Colonic mucosa (tissue), 4 donors: ENCODE measurements at places on chromosomes 3 and 15. TPM values are rescaled to one million over a fixed set of nuclear protein-coding genes. Genes with fewer than 3 reads are reported as not detected.

The FOXL2 gene
- 0.07 TPM for total RNA-seq

The LRTM1 gene
- total RNA-seq: not detected

The CNTN3 gene
- 5.3 TPM for total RNA-seq

The CYP19A1 gene
- total RNA-seq: not detected

The C3orf62 gene
- 3.1 TPM for total RNA-seq

DNA sequence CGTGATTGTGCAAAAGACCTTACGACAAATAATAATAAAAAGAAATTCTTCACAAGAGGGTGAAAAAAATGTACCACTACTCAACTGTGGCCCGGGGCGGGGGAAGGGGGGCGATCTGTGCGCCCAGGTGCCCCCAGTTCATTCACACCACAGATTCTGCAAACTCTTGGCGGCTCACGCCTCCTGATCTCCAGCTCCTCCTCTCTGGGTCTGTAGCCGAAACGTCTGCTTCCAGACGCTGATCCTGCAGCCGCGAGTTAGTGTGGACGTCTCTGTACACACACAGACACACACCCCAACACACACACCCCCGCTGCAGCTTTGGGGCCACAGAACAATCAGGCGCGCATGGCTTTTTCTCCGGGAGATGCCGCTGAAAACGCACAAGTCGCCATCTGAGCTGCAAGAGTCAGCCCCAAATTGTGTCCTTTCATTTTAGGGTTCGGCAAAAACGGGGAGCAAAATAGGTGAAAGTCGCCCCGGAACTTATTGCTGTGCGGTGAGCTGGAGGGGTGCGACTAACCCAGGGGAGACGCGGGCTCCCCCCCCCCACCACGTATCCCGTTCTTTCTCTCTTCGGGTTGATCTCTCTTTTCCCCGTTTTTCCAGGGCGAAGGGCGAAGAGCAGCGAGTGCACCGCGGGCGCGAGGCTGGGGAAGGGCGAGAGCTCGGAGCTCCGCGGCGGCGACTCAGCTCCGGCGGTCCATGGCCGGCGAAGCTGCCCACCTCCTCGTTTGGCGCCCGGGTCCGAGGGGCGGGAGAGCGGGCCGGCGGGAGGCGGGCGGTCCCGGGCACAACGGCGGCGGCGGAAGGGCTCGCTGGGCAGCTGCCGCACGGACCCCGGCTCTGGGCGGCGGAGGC lies 505 bp upstream of the WNT5A start:
- peaks cover 10% of the 10 kb centered on the region for H3K4me1 ChIP-seq
- peak overlapping the region; percentile 57 for H3K4me3 ChIP-seq
- H3K36me3 ChIP-seq: no peaks in the 10 kb centered on the region
- H3K27ac ChIP-seq: peak overlapping the region; percentile 23
- peak; percentile 47 for DNase-seq
- peaks cover 26% of the 10 kb centered on the region for H3K27me3 ChIP-seq

GRCh38 chr3:115169808-115170207 lies 22.7 kb upstream of the ZBTB20 start:
- H3K27me3 ChIP-seq: no peaks in the 10 kb centered on the region
- no peaks in the 10 kb centered on the region for H3K4me1 ChIP-seq
- DNase-seq: no peak
- H3K36me3 ChIP-seq: no peaks in the 10 kb centered on the region

DNA sequence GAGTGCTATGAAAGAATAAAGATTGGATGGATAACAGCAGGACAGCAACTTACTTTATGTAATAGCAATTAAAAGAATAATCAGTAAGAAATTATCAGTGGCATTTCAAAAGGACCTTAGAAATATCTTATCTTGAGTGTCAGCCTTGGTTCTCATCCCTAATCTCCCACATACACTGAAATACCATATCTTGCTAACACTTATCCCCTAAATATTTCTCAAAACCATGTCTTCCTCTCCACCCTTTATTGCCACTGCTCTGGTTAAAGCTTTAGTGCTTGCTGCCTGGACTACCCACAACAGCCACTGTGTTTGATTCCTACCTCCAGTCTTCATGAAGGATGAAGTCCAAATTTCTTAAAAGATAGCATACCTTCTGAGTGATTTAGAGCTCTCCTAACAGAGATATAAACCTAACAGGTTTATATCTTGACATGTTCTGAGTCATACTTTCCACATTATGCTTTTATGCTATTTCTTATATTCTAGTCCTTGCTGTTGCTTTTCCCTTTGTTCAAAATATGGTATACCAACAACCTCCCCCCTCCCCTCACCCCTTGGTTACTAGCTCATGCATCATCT lies 202.8 kb downstream of the RSRC1 start:
- no peaks in the 10 kb centered on the region for H3K36me3 ChIP-seq
- no peaks in the 10 kb centered on the region for H3K27me3 ChIP-seq
- no peak for DNase-seq
- no peak overlapping the region for H3K27ac ChIP-seq
- H3K4me1 ChIP-seq: no peaks in the 10 kb centered on the region

DNA sequence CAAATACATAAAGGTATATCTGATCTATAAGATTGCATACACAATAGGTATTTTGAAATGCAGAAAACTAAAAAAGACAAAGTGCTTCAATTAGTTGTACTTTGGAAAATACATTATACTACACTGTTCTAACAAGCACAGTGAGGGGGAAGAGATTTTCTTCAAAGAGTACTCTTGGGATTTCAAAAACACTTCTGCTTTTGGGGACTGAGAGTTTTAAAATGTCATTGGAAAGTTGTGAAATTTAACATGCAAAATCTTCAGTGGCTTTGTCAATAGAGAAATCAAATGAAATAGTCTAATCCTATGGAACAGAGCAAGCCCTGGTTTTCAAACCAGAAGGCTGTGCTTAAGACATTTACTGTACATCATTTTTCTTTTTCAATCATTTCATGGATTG lies 322.2 kb upstream of the SEMA6D start:
- H3K4me1 ChIP-seq: no peaks in the 10 kb centered on the region
- no peaks in the 10 kb centered on the region for H3K27me3 ChIP-seq
- DNase-seq: no peak
- H3K4me3 ChIP-seq: no peak overlapping the region
- H3K36me3 ChIP-seq: no peaks in the 10 kb centered on the region

DNA sequence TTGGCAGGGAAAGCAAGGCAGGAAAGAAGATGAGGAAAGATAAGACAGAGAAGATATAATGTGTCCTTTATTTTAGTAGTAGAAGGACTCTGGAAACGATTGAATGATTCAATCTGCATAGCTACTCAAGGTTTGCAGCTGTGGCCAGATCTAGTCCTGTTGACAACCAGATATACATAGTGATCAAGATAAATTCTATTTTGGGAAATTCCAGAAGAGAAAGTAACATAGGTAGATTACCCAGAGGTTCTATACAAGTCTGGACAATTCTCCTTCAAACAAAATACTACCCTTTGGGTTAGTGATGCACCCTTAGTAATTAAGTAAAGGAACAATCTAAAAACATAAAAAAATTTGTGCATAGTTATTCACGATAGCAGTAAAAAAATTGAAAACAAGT lies 9.4 kb downstream of the TERC start:
- no peak for DNase-seq
- H3K4me3 ChIP-seq: no peak overlapping the region
- H3K4me1 ChIP-seq: no peaks in the 10 kb centered on the region
- H3K27me3 ChIP-seq: no peaks in the 10 kb centered on the region
- H3K27ac ChIP-seq: no peak overlapping the region
- no peaks in the 10 kb centered on the region for H3K36me3 ChIP-seq

DNA sequence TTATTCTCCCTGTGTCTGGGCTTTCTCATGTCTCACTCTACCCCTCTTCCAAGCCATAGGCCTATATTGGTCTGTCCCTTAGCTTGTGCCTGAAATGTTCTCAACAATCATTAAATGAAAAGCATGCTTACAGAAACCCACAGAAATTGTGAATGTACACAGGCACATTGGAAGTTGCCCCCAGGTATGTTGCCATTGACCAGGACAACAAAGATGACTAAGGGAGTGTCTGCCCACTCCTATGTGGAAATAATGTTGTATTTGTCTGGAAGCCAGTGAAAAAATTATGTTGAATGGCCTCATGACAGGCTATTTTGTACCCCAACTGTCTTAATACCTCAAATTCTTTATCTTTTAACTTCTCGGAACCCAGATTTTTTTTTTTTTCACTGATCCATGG lies 102.0 kb downstream of the TPRG1 start:
- no peak overlapping the region for H3K27ac ChIP-seq
- H3K27me3 ChIP-seq: no peaks in the 10 kb centered on the region
- H3K4me1 ChIP-seq: no peaks in the 10 kb centered on the region
- no peak for DNase-seq

- no peak for DNase-seq
- no peak overlapping the region for H3K27ac ChIP-seq
- H3K27me3 ChIP-seq: no peaks in the 10 kb centered on the region
- H3K4me1 ChIP-seq: no peaks in the 10 kb centered on the region
Observed at GRCh38 chr3:152466784-152467183, 198.1 kb downstream of the MBNL1 start.

DNA sequence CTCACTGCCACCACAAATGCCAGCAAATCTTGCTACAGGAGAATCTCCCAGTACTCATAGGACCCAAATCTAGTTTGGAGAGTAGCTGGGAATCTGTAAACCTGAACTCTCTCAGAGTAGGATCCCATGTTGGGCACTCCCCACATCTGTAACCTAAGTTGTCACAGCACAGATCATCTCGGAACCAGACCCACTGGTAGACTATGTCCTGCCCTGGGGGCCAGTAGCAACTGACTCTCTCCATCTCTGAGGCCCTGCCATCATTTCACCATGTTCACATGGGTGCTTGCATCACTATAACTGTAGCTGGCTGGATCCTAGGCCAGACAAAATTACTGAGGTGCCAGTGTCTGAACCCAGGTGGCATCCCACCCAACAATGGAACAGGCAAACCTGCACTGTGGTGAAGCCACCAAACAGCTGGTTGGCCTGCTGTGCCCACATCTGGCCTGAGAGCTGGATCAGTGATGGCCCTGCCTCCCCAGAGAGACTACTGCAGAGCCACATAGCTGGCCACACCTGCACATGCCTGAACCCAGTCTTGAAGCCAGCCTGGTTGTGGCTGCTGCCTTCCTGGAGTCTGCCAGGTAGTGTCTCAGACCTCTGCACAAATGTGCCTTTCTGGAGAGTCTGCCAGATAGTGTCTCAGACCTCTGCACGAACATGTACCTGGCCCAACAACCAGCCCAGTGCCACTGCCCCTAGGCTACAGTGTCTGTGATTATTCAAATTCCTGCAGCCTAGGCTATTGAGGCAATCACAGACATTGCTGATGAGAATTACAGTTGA lies 82.0 kb downstream of the ISL2 start:
- no peak overlapping the region for H3K27ac ChIP-seq
- DNase-seq: no peak
- no peaks in the 10 kb centered on the region for H3K36me3 ChIP-seq
- no peak overlapping the region for H3K4me3 ChIP-seq

DNA sequence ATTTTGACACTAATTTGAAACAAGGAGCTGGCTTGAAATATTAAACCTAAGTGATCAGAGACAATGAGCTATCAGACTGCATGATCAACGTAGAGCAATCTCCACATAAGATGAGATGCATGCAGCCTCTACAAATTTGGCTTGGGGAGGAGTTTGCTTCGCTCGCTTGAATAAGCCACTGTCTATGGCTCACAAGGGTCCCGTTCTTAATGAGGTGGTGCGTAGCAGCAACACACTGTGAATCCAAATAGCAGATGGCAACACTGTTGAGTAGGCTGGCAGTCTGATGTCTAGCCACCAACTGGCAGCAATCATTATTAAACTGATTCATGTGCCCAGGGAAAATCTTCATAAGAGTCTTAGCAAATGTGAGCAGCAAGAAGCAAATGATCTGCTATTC lies 125.4 kb upstream of the CCDC54 start:
- no peak overlapping the region for H3K4me3 ChIP-seq
- H3K27ac ChIP-seq: no peak overlapping the region
- no peaks in the 10 kb centered on the region for H3K36me3 ChIP-seq

DNA sequence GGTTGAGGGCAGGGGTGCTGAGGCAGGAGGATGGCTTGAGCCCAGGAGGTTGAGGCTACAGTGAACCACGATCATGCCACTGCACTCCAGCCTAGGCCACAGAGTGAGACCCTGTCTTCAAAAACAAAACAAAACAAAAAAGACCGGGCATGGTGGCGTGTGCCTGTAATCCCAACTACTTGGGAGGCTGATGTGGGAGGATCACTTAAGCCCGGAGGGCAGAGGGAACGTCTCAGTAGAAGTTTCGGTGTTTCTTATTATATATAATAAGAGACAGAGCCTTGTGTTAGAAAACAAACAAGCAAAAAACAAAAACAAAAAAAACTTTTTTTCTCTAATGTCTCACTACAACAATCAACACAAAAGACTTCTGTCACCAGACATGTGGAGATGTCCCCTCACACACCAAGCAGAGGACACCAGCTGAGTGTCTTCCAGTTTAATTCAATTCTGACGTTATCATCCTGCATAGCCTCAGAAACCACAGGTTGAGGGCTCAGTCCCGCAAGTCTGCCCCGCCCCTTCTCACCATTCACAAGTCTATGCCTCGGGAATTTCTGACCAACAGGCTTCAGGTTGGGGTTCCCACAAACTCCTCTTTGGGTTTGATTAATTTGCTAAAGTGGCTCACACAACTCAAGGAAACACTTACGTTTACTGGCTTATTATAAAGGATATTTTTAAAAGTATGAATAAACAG lies 24.0 kb upstream of the EIF4A2 start:
- H3K27me3 ChIP-seq: no peaks in the 10 kb centered on the region
- H3K4me1 ChIP-seq: no peaks in the 10 kb centered on the region
- no peak overlapping the region for H3K27ac ChIP-seq
- H3K4me3 ChIP-seq: no peak overlapping the region
- H3K36me3 ChIP-seq: no peaks in the 10 kb centered on the region

DNA sequence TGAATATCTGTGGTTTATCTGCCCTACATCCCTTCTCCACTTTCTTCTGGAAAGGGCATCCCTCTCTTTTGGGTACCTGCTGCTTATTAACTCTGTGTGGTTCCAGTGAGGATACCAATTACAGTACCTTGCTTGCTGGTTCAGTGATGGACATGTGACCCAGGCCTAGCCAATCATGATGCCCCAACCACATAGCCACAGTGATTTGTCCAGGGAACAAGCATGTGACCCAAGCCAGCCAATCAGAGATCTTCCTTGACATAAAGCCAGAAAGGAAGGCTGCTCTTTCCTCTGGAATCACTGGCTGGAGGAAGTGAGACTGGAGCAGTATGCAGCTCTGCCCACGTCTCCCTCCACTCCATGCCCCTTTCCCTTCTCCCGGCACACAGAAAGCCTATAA lies 10.9 kb upstream of the TMEM158 start:
- H3K27ac ChIP-seq: no peak overlapping the region
- H3K27me3 ChIP-seq: no peaks in the 10 kb centered on the region
- no peaks in the 10 kb centered on the region for H3K4me1 ChIP-seq
- no peaks in the 10 kb centered on the region for H3K36me3 ChIP-seq
- no peak for DNase-seq

GRCh38 chr3:195113048-195113447 lies 157.9 kb downstream of the XXYLT1 start:
- H3K4me1 ChIP-seq: no peaks in the 10 kb centered on the region
- no peaks in the 10 kb centered on the region for H3K27me3 ChIP-seq
- H3K4me3 ChIP-seq: no peak overlapping the region
- H3K36me3 ChIP-seq: no peaks in the 10 kb centered on the region

DNA sequence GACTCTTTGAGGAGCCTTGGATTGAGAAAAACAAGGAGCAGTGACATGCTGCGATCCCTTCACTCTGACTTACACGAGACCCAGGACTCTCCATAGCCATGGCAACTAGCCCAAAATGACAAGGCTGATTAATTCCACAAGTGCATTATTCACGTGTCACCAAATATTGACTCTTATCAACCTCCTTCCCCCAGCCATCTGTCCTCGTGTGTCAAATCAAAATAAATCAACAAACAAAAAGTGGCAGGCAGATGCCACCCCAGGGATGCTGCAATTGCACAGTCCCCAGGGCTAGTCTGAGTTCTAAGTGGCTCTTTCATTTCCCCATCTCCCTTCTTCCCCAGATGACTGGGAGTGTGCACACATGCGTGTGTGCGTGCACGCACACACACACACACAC lies 104.9 kb downstream of the AQP9 start:
- H3K27me3 ChIP-seq: no peaks in the 10 kb centered on the region
- no peak overlapping the region for H3K4me3 ChIP-seq
- no peak for DNase-seq
- H3K4me1 ChIP-seq: no peaks in the 10 kb centered on the region
- no peak overlapping the region for H3K27ac ChIP-seq
